ENCODE measurements at places on chromosomes 16 and 17.

DNA sequence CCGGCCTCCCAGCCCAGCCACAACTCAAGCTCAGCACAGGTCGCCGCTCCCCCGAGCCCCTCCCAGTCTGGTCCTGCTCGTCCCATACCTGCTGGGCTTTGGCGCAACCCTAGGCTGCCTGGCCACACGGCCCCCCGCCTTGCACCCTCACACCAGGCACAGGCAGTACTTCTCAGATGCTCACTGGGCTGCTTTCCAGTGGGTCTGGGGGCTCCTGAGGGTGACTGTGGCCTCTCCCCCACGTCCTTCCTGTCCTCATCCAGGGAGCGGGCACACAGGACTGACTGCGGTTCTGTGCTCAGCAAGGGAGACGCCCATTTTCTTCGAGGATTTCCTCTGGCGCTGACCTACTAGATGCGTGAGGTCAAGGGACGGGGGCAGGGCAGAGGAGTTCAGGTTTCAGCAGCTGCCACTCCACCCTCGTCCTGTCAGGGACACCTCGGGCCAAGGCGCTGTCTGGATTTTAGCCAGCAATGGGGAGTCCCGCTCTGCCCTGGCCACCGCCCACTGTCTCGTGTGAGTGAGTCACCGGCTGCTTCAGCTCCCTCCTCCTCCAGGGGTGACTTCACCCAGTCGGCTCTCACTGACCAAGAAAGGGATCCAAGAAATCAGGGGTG is 115.8 kb downstream of the NPIPB11 start:
- peak; percentile 43 for DNase-seq

GRCh38 chr16:89172528-89173173 is 1.1 kb downstream of the CDH15 start:
- no peak for DNase-seq

DNA sequence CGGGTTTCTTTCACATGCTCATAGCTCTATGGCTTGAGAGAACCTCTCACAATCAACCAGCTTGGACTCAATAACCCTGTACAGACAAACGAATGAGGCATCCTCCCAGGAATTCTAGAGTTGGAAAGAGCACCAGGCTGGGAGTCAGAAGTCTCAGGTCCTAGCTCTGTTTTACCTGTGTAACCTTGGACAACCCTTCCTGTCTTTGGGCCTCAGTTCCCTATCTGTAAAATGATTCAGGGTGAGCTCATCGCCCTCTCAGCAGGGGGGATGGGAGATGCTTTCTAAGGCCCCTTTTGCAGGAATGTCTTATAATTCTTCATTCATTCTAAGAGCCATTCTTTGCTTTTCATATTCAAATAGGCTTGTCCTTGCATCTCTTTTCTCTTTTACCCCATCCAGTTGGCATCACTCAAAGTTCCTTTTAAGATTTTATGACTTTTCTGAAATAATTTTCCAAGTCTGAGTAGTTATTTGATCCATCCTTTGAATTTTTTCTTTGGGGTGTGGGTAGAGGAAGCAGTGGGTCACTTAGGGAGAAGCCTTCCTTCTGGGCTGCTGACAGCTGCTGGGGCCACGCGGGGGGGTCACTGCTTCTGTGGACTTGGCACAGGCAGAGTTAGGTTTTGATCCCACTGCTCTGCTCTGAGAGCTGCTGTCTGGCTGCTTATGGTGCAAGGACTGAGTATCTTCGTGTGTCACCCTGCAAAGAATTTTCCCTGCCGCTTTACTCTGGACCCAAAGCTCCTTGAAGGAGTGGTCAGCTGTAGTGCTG is 102.7 kb downstream of the UTP18 start:
- no peak for DNase-seq

DNA sequence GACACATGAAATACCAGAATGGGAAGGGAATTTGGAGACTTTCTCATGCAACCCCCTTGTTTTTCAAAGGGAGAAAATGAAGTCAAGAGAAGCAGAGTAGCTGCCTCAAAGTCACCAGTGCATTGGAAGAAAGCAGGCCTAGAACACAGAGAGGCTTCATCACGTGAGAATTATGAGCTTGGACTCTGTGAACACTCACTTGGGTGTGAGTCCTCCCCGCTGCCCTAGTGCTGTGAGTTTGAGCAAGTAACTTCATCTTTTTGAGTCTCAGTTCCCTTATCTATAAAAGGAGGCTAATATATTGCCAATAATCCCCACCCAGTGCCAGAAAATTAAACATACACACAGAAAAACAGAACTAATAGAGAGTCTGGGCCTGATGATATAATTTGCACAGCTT is 315.8 kb downstream of the XYLT1 start:
- DNase-seq, result no peak

GRCh38 chr16:55264949-55265348 is 59.1 kb upstream of the IRX6 start:
- DNase-seq, result no peak

GRCh38 chr16:24286741-24287405 is 30.7 kb downstream of the CACNG3 start:
- no peak for DNase-seq

DNA sequence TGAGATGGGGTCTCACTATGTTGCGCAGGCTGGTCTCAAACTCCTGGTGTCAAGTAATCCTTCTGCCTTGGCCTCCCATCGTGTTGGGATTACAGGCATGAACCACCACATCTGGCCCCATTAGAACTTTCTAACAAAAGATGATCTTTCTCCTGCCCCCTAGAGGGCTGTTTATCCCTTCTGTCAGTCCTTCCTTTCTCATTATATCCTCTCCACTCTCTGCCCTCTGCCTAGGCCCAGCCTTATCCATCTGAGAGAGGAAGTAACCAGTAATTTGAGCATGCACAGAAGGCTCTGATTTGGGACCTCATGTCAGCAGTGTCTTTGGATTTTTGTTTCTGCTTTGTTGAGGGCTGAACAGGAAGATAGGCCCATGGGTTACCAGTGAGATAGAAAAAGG is 4.4 kb upstream of the DHX40 start:
- no peak for DNase-seq

- no peak for DNase-seq
These were observed 174.3 kb upstream of the CHMP6 start for GRCh38 chr17:80817321-80817845.

DNA sequence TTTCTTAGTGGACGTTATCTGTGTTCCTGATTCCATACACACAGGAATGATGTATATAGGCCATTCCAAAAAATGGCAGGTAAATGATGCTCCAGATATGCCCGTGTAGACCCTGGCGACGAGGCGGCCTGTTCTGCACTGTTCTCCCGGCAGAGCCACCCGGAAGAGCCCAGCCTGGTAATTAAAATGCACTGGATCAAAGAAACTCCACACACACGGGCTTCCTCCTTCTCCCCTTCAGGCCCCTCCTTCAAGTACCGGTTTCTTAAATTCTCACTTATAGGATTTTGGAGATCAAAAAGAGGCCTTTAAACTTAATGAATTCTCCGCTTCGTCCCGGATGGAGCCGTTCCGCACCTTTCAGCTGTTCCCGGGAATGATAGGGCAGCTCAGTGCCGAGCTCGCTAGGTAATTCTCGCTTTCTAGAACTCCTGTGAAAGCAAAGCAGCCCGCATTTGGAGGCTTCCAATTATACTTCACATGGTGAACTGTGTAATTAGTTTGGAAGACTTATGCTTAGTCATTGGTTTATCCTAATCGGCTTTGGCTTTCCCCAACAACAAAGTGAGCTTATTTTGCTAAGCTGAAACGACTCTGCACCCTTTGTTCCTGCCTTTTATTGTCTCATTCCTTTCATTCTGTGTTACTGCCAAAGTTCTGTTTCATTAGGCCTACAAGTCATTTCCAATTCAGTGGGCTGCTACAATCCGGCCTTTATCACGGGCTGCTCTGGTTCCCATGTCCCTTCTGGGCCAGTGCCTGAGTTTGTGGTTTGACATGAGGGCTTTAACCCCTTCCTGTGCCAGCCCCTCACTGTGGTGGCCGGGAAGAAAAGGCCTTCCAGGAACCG is 150.0 kb downstream of the MSI2 start:
- no peak for DNase-seq

- no peak for DNase-seq
These were observed 459.9 kb upstream of the MAF start for GRCh38 chr16:80060470-80060869.
